ENCODE measurements at places on chromosomes 7 and 10.

DNA sequence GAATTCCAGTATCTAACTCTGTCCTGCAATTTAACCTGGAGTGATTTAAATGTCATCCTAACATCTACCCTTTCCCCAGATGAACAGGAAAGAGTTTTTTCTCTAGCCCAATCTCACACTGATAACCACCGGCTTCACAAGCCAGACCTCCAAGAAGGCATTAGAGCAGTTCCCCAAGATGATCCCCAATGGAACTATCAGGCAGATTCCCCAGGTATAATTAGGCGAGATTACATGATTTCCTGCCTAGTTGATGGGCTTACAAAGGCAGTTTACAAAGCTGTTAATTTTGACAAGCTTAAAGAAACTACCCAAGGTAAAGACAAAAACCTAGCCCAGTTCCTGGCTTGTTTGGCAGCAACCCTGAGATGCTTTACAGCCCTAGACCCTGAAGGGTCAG, 14.1 kb upstream of the NT5C2 start:
- no peak for DNase-seq

GRCh38 chr7:158017111-158018097, 570.2 kb downstream of the PTPRN2 start:
- no peak for DNase-seq

DNA sequence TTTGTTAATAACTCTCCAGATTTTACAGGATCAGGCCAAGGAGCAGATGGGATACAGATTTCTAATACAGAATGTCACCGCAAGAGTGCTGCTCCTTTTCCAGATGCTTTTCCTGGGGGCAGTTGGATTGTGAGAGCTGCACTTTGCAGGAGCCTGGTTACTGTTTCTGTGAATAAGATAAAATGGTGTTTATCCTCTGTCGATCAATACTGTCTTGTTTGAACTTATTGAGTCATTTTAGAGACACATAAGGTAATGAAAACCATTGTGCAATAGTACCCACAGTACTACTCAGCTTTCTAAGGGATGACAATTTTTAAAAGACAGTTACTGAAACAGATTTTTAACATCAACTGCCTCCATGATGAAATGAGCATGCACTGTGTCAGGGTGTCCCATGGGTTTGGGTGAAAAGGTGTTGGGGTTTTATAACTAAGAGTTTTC, 2.9 kb downstream of the A1CF start:
- no peak for DNase-seq

- no peak for DNase-seq
These were observed 33.3 kb downstream of the CDK14 start for GRCh38 chr7:90629297-90629918.

DNA sequence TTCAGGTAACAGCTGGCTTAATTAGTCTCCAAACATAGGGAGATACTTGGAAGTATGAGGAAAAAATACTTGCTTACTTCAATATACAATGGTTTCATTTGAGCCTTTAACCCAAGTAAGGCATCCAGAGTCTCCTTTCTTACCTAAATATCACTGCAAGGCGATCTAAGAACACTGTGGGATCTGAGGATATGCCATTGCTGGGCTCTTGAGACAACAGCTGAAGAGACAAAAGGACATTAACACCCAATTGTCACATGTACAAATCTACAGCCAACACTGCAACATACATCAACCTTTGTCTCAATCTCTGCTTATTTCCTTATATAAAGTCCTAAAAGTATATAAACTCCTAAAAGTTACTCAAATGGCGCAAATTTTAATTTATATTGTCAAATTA, 44.4 kb downstream of the IRF5 start:
- DNase-seq, result no peak

DNA sequence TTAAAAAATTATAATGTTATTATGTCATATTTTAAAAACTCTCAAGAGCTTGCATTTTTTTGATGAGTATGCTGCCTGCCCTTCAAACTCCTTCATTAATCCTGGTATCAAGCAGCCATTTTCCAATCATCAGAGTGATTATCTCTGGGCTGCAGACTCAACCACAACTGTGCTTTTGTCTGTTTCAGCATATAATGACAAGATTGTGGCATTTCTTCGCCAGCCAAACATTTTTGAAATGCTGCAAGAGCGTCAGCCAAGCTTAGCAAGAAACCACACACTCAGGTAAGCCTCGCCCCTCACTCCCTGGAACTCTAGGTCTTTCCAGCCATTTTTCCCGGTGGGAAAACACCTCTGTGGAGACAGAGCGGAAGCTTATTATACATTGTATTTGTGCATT, 90.0 kb upstream of the STK17A start:
- DNase-seq, result no peak

DNA sequence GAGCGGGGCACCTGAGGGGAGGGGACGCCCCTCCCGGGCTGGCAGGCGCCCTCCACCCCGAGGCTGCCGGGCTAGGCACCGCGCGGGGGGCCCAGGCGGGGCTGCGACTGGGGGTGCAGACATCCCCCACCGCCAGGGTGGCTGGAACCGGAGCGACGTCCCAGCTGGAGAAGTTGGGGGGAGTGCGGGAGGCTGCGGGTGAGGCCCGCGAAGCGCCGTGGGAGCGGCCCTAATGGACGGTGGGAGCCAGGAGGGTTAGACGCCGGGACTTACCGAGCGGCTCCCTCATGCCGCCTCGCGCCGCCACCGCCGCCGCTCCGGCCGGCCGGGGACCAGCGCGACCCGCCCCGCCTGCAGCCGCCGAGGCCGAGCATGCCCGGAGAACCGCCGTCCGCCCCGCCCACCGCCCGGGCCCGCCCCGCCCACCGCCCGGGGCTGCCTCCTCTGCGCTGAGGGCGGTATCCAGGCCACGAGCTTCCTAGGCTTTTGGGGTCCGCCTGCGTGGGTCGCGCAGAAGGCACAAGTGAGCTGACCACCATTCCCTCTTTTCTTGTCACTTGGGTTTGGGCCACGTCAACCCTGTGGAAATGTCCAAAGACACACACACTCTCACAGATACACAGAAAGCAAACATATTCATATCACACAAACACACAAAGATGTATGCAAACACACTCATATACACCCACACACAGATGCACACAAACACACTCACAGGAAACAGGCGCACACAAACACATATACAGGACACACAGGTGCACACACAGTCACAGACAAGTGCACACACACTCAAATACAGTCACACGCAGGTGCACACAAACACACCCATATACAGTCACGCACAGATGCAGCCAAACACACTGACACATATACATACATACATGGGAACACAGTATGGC, at the start of gene JCAD:
JCAD (minus strand) TSS at position 378 of the 899 bp plus-strand sequence. CDS start 11,774 bp downstream, outside the sequence.
- no peak for DNase-seq

DNA sequence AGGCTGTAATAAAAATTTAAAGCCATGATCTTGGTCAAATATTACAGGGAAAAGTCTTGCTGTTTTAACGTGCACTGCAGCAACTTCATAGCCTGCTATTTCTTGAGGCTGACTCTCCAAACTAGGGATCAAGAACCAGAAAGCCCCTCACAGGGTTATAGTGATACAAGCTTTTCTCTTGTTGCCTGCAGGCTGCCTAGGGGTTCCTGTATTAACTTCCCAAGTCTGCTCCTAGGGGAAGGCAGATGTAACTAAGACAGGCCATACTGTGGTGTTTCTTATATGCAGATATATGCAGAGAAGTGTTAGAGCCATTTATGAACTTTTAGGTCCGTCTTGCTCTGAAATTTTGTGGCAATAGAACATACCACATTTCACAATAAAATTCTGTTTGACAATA, 175.7 kb downstream of the FOXP2 start:
- no peak for DNase-seq

DNA sequence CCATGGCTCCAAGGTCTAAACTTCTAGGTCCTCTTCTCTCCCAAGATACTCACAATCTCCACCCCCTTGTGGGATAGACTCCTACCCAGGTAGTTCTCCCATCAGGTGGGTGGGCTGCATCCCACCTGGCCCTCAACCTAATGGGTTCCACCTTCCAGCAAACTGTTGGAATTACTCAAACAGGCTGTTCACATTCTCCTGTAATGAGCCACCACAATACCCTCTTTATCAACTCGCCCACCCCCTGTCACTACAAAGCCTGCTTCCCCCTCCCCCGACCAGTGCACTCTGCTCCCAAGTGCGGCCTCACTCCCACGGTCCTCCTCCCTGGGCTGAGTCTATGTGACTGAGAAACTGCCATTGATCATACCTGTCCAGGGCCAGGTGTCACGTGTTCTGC, 10.4 kb upstream of the HTR5A start:
- no peak for DNase-seq

- no peak for DNase-seq
These were observed at the start of gene HOXA2 for GRCh38 chr7:27102581-27103442. HOXA2 (minus strand) TSS chr7:27102683; CDS start chr7:27102500, 183 bp downstream.

- no peak for DNase-seq
These were observed 236.1 kb downstream of the ELMO1 start for GRCh38 chr7:37212556-37212955.

DNA sequence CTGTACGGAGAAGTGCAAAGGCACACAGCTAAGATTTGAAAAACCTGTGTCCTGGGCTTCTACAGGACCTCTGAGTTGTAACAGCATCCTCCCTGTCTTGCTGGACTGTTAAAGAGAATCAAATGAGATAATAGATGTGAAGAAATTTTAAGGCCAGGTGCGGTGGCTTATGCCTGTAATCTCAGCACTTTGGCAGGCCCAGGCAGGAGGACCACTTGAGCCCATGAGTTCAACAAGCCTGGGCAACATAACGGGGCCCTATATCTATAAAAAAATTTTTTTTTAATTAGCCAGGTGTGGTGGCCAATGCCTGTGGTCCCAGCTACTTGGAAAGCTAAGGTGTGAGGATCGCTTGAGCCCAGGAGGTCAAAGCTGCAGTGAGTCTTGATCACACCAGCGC, 2.9 kb upstream of the ARHGAP21 start:
- no peak for DNase-seq
